Aorta (tissue), 5 donors: ENCODE measurements at places on chromosomes 2 and 18.

DNA sequence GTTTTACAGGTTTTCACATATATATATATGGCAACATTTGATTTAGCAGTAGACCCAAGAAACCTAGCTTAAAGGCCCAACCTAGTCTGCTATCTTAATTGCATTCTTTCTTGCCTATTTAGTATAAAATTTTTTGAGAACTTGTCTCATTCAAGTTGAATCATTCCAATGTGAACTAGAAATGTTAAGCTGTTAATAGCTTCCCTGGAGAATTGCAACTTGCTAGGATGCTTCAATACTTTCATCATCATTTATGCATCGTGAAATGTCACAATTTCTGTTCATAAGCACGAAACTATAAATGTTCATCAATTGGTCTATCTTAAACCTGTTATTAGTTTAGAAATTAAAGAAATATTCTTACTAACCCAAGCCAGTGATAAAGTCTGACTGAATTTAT is 217.6 kb downstream of the BABAM2 start:
- no peak for DNase-seq

GRCh38 chr18:48340560-48340959 is 68.6 kb downstream of the ZBTB7C start:
- DNase-seq = no peak

DNA sequence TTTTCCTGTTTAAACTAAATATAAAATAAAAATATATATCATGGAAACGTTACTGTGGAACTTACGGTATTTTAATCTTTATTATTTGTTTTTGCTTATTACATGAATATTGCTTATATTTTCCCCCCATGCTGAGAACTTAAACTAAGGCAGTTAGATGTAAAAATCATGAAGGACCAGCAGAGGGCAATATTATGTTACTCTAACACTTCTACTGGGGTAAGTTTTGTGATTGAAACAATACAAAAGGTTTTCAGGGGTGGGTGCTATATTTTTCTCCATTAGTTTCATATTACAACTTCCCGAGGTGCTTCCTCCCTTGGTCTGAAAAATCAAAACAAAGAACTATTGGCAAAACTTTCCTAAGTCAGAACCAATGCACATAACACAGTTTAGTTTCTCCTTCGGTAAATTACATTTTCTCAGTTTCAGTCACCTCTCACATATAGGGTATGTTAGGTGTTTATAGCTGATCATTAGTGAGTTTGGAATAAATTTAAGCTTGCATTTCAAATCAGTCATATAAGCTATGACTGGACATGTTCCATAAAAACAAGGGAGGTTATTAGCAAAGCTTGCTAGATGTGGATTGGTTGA is 54.8 kb downstream of the ZNF407 start:
- DNase-seq = no peak

DNA sequence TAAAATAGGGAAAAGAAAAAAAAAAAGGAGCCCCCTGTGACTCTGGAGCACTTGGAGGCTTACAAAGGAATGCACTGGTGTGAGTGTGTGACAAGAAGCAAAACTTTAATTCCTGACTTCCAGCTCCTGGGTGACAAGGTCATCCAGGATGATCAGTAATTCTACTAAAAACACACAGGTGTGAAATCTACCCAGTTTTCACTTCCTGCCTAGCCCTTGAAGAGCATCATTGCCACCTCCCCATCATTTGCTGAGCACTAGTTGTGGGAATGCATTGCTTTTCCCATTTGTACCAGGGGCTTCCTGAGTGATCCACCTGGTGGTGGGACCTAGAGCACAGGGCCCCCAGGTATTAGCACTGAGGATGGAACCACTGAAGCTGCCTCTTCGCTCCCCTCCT is 139.7 kb upstream of the RIOK3 start:
- DNase-seq = no peak

- DNase-seq = no peak
Observed at GRCh38 chr2:27202854-27203253, 9.0 kb upstream of the ATRAID start.

DNA sequence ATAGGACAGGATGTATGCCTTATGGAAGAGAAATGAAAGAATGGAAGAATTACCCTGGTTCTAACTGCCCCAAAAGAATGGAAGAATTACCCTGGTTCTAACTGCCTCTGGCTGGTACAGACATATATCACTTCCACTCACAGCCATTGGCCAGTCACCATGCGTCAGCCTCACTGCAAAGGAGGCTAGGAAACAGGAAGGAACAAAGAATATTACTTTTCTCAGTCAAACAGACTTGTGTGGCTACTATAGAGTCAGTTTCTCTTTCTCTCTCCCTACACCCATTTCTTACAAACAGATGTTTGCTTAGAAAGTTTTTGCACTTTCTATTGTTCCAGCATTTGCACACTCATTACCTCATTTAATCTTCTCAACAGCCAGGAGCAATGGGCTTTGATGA is 1111.1 kb upstream of the KLHL29 start:
- no peak for DNase-seq

DNA sequence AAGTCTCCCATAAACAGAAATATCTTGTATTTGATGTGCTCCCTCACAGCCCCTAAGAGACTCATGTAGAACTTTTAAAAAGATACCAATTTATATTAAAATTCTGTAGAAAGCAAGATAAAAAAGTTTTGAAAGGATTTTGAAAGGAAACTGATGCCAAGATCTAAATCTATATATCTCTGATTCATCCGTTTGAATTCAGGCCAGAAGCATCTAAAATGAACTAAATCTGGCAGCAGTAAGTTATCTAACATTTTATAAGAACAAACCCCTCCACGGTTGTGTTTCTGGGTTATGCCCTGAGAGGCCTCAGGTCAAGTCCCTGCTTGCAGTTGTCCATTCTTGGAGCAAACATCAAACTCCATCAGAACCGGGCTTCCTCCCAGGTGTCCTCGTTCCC is 165.8 kb downstream of the FBXO15 start:
- DNase-seq = no peak

DNA sequence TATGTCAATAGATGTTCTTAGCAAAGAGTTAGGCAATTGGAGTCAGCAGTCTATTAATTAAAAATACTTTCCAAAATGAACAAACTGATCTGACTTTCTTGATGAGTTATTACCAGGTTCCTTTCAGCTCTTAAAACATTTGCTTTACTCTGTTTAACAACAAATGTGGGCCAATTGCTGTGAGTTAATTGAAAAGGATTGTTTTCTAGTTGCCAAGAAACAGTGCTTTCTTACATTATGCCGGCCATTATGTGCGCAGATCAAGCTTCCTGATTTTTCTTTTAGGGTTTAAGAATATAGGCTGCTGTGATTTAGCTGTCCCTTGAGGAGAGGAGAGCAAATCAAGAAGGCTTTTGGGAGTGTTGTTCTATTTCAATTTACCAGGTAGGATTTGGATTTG is 50.5 kb upstream of the ITPRID2 start:
- DNase-seq = no peak

DNA sequence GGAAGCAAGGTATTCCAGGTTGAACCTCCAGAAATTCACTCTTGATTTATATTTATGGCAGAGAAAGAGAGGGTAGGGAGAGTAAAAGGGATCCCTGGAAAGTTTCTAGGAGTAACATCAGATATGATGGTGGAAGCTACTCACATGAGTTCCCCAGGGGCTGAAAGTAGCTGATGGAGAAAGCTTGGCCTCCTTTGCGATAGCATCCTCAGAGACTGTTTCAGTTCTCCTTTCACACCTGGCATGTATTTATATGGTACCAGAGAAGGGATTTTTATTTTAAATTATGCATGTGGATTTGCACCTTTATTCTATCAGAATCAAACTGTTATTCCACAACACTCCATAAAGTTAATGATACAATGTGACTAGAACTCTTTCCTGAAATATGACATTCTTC is 126.3 kb upstream of the OSR1 start:
- DNase-seq = no peak

DNA sequence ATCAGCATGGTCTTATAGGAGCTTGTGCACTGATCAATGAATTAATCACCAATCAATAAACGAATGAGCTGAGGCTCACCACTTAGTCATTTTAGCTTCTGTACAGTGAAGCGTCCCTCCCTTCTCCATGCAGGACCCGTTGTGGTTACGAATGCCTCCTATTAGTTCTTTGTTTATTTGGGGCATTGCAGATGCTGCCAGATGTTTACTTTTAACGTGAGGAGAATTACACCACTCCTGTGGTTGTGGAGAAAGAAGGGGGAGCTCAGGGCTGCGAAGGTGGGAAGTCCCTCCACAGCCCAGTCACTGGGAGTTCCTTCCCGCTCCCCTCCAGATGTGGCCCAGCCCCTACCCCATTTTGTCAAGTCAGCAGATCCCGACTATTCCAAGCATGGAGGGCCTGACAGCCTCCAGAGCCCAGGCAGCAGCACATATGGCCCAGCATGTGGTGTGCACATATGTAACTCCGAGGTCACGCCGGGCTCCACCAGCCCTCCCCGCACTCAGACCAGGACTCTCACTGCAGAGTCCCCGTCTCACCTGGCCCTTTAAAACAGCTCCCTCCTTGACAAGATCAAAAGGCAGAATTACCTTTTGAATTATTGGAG is 20.9 kb downstream of the PKDCC start:
- DNase-seq = no peak
